Stimulated activated CD8-positive, alpha-beta memory T cell treated with anti-CD3 and anti-CD28 coated beads, Interleukin-15, amount 100 ng/mL, for 24 hours (primary cell): ENCODE measurements at places on chromosomes 4 and X.

GRCh38 chrX:39633293-39633692 is 464.5 kb downstream of the BCOR start:
- DNase-seq: no peak

DNA sequence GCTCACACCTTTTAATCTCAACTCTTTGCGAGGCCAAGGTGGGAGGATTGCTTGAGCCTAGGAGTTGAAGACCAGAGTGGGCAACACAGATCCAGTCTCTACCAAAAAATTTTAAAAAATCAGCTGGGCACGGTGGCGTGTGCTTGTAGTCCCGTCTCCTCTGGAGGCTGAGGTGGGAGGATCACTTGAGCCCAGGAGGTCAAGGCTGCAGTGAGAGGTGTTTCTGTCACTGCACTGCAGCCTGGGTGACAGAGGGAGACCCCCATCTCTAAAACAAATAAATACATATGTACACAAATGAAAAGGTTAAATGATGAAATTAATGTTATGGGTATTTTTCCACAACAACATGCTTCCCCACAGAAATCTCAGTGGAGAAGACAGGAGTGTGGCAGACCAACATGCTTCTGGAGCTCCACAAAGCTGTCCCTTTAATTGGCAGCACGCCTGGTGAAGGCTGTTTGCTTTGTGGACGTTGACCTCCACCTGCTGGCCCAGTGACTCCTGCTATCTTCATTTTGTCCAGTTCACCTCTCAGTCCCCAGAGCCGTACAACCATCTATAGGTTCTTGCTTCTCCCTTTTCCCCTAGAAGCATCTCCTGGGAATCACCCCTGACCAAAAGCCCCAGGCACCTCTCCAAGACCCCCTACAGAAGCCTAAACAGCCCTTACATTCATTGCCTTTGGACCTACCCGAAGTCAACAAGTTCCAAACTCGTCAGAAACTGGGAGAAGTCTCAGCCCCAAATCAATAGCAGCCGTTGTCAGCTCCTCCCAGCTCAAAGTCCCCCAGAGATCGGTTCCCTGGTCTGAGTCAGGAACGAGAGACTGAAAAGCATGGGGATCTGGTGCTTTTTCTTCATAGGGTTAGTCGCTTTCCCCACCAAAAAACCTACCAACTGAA is 36.4 kb upstream of the CD99 start:
- no peak for DNase-seq

DNA sequence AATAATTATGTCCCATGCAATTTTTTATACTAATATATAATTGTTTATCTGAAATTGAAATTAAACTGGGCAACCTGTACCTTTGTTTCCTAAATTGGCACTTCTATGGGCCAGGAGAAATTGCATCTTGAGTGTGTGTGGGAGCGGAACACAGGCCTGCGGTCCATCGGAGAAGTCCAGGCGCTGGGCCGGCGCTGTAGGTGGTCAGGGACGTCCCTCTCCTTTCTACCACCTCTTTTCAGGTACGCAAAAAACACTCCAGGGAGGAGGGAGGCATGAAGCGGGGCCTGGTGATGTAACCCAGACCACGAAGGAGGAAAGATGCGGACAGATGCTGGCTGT is 717 bp downstream of the MGAT4D start:
- no peak for DNase-seq

DNA sequence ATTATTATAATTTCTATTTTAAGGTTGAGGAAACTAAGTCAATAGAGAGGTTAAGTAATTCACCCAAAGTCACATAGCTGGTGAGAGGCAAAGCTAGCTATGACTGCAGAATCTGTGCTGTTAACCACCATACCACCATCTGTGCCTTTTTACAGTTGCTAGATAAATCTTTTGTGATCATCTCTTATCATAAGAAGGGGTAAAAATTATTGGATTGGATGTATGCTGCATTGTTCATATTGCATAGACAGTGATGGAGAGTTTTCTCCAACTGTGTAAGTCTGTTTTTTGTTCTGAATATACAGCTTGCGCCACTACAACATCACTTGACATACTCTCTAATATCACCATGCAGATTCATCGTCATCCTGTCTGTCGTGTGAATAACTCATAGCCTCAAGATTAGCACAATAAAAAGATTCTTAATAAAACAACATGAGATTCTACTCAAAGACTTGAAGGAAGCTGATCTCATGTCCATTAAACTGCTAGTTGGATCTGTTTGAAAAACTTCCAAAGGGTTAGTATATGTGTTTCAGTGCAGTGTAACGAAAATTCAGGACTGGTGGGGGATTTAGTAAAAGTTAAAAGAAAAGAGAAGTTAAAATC is 495.9 kb downstream of the SPRY1 start:
- DNase-seq: no peak

GRCh38 chr4:77358315-77358928 is 201.4 kb downstream of the CCNG2 start:
- DNase-seq: no peak

- DNase-seq: no peak
Observed at GRCh38 chr4:41744572-41745291, 3.8 kb downstream of the PHOX2B start.

DNA sequence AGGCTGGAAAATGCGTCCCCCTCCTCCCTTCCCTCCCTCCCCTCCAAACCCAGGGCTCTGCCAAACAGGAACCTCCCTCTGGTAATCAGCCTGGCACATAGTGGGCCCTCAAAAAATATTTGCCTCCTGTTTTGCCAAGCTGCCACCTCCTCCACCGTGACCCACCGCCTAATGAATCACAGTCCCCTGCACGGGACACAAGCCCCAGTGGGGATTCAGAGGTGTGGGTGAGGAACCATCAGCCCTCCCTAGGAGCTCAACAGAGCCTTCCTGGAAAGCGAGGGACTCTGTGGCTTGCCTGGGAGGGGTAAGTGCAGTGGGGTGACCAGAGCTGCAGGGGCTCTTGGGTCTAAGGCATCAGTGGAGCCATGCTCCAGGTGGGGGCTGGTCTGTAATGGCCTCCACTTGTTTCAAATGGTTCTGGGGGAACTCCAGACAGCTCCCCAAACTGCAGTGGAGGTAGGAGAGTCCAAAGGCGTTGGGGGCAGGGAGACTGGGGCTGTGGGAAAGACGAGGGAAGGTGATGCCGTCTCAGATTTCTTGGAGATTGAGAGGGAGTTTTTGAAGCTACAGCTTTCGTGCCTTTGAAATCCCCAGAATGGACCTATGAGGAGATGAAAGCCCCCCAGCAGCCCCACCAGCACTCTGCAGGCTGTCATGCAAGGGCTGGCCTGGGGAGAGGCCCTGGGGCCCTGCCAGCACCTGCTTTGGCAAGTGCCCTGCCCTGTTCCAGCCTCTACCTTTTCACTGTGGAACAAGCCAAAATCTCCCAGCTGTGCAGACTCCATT is 1.0 kb upstream of the PPP2R2C start:
- DNase-seq: no peak

GRCh38 chrX:72146527-72146926 is 14.8 kb upstream of the RTL5 start:
- no peak for DNase-seq
